Breast epithelium (tissue), 4 donors: ENCODE measurements at places on chromosomes 2 and 18. TPM values are rescaled to one million over a fixed set of nuclear protein-coding genes. Genes with fewer than 3 reads are reported as not detected.

- no peak for DNase-seq
Measured at GRCh38 chr2:133360190-133360589, 208.1 kb downstream of the NCKAP5 start.

The B3GNT7 gene
- total RNA-seq, result 2.3 TPM

DNA sequence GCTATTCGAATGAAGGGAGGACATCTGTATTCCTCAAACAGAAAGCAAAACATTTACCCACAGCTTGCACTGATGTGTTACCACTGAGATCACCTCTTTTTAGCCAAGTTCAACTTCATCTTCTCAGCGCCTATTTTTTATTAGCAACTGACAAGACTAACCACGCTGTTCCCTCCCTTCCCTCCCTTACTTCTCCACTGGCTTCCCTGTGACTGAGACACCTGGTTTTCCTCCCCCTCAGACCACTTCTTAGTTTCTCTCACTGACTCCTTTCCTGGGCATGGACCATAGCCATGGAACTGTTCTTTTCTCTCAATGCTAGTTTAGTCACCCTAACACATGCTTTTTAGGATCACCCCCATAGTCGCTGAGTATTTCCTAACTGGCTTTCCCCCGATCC, 3.3 kb downstream of the L3MBTL4 start:
- no peak for DNase-seq

The YES1 gene
- 136 TPM for total RNA-seq

GRCh38 chr2:162062559-162062958, 11.5 kb downstream of the DPP4 start:
- DNase-seq, result no peak

GRCh38 chr2:142873831-142874287, 3.6 kb upstream of the KYNU start:
- no peak for DNase-seq

GRCh38 chr2:60499651-60500265, 53.7 kb downstream of the BCL11A start:
- DNase-seq, result no peak

GRCh38 chr18:34315591-34316352, 91.1 kb upstream of the NOL4 start:
- no peak for DNase-seq

The CD207 gene
- total RNA-seq, result 0.33 TPM

DNA sequence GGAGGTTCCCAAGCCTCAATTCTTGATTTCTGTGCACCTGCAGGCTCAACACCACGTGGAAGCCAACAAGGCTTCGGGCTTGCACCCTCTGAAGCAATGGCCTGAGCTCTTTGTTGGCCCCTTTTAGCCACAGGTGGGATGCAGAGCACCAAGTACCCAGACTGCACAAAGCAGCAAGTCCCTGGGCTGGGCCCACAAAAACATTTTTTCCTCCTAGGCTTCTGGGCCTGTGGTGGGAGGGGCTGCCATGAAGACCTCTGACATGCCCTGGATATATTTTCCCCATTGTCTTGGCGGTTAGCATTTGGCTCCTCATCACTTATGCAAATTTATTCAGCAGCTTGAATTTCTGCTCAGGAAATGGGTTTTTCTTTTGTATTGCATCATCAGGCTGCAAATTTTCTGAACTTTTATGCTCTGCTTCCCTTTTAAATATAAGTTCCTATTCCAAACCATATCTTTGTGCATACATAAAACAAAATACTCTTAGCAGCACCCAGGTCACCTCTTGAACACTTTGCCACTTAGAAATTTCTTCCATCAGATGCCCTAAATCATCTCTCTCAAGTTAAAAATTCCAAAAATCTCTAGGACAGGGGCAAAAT, 9.0 kb upstream of the MATN3 start:
- DNase-seq, result no peak

DNA sequence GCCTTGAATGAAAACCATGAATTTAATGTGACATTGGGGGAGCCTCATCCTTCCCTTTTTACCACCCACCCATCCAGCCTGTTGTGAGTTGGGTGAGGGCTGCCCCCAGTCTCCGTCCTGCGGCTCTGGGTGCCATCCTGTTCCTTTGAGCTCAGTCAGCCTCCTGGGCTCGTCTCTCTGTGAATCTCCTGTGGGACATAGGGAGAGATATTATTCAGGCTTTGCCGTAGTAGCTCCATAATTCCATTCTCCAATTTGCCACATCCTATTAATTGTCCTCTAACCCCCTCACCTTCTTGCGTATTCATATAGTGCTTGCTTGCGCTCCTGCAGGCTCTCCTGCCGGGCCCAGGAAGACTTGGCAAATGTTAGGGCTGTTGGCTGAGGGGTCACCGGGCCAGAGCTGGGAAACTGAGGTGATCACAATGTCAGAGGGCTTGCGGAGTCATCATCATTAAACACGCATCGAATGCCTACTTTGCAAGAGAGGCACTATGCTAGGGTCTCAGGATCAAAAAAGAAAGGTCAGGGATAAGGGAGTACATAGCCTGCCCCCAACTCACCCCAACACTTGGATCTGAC, 709 bp upstream of the DQX1 start:
- no peak for DNase-seq

DNA sequence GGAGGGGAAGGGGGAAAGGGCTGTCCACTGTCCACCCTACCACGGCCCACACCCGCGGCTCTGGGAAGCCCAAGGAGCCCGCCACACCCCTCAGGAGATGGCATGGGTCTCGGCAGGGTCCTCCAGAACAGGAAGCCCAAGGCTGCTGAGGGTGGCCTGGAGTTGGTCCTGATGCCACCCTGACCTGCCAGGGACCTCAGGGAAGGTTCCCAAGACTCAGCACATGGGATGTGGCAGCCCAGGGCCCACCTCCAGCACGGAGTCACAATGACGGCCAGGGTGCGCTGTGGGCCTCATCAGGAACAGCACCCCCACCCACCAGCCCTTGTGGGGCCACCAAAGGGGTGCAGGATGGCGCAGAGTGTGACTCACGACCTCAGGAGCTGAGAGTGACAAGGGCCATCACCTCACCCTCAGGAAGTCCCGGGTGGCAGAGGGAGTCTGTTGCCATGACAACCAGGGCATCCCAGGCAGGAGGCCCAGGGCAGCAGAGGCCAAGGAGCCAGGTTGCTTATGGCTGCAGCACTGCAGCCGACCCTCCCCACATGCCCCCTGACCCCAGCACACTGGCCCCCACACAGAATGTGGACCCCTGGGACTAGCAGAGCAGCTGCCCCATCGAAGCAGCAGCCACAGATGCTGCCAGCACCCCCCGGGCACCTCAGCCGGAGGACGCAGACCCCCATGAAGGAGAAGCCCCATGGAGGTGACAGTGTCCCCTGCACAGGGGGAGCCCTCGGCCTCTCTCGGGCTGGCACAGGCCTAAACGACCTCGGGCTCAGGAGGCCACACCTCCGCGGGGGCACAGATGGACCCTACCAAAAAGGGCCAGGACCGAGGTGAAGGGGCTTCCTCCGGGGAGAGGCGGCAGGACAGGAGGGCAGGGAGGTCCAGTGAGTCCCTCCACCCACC, 34.3 kb downstream of the KIF1A start:
- no peak for DNase-seq

The CYP27C1 gene
- total RNA-seq, result 0.29 TPM

- DNase-seq, result no peak
Measured at GRCh38 chr18:67199993-67200617, 316.4 kb downstream of the DSEL start.

GRCh38 chr18:53070788-53071187, 730.8 kb downstream of the DCC start:
- DNase-seq, result no peak

The PRKCE gene
- total RNA-seq, result 23.6 TPM

DNA sequence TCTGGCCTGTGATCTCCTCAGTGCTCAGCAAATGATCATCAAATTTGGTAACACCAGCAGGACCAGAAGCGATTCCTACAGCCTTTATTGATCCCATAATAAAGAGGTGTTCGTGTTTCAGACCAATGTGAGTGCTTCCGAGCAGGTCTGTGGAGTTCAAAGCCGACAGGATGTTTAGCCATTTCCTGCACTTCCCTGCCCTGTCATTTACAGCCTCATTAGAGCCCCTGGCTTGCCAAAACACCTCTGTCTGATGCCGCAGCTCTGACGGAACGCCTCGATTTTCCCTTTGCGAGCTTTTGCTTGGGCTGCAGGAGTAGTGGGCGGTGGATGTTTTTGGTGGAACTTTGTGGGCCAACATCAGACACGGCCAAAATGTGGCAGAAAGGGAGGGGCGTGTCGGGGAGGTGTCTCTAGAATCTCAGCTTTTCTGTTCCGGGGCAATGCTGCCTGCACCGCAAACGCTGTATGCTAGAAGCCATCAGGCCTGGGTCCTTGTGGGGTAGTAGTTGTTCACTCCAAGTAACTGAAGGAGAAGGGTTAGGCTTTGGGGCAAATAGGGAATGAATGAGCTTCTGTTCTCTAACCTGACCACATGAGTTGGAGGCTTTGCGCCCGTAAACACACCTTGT, 26.1 kb upstream of the INHBB start:
- no peak for DNase-seq

DNA sequence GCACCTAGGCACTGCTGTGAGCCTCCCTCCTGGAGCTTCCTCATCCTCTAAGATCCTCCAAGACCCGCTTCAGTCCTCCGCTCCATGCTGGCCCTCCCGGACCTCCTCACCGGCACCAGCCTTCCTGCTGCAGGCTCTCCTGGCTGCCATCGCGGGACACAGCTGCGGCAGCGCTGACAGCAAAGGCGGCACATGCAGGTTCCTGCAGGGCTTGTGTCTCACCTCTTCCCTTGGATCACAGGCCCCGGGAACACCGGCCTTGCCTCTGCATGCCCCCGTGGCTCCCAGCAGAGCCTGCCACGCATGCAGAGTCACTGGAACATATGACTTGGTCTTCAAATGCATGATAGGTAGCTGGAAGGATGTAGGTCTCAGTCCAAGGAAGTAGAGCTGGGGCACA, 67.2 kb downstream of the PTGR3 start:
- DNase-seq, result no peak

The TAF1B gene
- total RNA-seq, result 21.6 TPM

The CYRIA gene
- total RNA-seq, result 18.7 TPM

DNA sequence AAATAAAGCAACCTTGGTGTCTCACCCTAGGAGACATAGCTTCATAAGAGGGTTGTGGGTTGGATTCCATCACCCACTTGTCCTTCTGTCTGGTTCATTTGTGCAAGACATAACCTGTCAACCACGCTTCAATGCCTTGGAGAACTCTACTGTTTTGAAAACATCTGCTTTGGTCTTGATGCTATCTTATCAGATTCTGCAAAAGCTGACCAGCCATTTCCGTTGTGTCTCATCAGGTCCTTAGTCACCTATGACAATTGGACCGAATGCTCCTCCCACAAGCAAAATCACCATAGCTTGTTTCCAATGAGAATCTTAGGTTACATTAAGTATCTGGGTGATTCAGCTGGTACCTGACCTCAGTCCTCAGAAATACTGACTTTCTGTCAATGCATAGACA, 35.4 kb downstream of the STAT4 start:
- DNase-seq, result no peak

DNA sequence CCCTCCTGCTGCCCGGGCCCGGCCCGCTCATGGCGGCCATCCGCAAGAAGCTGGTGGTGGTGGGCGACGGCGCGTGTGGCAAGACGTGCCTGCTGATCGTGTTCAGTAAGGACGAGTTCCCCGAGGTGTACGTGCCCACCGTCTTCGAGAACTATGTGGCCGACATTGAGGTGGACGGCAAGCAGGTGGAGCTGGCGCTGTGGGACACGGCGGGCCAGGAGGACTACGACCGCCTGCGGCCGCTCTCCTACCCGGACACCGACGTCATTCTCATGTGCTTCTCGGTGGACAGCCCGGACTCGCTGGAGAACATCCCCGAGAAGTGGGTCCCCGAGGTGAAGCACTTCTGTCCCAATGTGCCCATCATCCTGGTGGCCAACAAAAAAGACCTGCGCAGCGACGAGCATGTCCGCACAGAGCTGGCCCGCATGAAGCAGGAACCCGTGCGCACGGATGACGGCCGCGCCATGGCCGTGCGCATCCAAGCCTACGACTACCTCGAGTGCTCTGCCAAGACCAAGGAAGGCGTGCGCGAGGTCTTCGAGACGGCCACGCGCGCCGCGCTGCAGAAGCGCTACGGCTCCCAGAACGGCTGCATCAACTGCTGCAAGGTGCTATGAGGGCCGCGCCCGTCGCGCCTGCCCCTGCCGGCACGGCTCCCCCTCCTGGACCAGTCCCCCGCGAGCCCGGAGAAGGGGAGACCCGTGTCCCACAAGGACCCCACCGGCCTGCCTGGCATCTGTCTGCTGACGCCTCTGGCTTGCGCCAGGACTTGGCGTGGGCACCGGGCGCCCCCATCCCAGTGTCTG, 767 bp downstream of the RHOB start:
- DNase-seq, result peak; percentile 57

The NEDD4L gene
- total RNA-seq, result 26.2 TPM

DNA sequence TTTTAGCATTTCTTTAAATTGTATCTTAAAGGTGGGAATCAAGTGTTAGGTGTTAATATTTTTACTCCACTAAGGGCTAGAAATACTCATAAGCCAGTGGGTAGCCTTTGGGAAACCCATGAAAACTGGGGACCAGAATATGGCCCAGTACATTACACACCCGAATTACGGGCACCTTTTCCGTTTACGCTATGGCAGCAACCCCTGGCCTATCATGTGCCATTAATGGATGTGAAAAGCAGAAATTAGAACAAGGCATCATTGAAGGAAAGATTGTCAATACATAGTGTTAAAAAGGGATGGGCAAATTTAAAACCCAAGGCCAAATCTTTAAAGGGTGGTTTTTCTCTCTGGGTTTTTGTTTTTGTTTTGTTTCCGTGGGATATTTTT, 781 bp downstream of the FARP2 start:
- no peak for DNase-seq

DNA sequence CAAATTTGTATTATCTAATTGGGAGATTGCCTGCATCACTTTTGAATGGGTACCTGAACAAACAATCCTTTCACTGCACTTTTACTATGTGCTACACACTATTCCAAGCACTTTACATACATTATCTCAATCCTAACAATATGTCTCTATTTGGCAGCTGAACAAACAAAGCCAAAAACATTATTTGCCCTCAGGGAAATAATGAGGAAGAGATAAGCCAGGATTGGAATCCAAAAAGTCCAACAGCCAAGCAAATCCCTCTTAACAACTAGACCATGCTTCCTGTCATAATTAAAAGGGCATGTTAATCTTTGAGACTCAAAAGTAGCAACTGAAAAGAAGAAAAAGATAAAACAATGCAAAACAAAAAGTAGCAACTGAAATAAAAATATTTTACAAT, 32.1 kb downstream of the RPRD1A start:
- no peak for DNase-seq

The MAP2 gene
- total RNA-seq, result 8.2 TPM

GRCh38 chr2:201883606-201884369, 77.5 kb downstream of the CDK15 start:
- DNase-seq, result no peak

DNA sequence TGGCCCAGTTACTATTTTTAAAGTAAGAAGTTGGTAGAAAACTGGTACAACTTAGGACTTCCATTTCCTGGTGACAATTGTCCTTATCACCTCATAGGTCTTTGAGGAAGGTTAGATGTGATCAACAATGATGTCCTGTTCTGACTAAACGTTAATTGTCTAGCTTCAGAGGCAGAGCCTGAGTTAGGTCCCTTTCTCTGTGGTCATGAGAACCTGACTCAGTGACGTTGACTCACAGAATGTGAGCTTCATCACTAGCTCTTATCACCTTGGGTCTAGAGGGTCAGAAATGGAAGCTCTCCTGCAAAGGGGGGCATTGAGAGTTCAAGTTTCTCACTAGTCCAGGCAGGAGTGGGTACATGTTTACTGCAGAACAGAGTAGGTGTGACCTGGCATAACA, 60.6 kb upstream of the ATP8B1 start:
- no peak for DNase-seq
